NCI-H1694 (cell line): ENCODE measurements at places on chromosomes 11 and 22.

DNA sequence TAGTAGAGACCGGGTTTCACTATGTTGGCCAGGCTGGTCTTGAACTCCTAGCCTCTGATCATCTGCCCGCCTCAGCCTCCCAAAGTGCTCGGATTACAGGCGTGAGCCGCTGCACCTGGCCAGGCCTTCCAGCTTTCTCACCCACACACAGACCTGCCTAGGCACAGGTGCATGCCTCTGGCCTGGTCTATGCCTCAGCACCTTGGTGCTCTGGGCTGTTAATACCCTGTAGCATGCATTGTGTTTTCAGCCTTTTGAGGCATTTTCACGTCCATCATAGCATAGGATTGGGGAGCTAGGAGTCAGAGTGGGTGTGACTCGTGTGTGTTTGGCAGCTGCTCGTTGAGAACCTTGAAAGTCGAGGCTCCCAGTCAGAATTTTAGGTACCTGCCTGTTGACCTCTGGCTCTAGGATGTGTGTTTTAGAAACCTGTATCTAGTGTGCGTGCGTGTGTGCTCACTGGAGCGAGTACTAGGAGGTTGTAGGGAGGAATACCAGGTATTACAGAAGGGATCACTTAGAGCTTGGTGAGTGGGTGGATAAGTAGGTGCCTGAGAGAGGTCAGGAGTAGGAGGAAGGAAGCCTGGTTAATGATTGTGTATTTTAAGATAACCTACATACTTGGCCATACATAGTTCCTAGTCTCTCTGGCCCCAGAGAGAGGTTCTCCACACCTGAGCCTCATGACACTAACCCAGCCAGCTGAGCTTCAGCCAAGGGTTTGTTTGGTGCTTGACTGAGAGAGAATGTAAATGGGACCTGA, 20.0 kb downstream of the CRKL start:
- no peak for DNase-seq

GRCh38 chr11:75154646-75155569, 4.0 kb downstream of the SLCO2B1 start:
- DNase-seq: no peak

GRCh38 chr11:78649361-78650215, 74.9 kb upstream of the NARS2 start:
- DNase-seq: no peak

DNA sequence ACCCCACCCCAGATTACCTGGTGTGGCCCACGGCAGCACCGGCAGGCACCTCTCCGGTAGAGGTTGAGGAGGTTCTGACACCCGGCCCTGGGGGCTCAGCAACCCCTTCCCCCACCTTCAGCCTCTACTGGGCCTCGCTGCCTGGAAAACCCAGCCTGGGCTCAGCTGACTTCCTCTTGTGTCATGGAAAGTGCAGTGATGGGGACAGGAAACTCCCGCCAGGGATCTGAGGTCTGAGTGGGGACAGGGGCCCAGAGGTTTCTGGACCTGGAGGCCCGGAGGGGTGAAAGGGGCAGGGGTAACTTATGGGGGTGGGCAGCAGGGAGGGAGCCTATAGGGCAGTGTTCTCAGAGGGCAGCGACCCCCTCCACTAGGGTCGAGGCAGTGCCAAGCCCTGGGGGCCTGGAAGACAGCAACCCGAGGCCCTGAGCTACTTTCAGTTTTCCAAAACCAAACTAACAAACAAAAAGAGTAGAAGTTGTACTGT, 10.0 kb upstream of the CD5 start:
- no peak for DNase-seq

GRCh38 chr11:19938169-19938856, 222.0 kb downstream of the DBX1 start:
- peak; percentile 14 for DNase-seq

DNA sequence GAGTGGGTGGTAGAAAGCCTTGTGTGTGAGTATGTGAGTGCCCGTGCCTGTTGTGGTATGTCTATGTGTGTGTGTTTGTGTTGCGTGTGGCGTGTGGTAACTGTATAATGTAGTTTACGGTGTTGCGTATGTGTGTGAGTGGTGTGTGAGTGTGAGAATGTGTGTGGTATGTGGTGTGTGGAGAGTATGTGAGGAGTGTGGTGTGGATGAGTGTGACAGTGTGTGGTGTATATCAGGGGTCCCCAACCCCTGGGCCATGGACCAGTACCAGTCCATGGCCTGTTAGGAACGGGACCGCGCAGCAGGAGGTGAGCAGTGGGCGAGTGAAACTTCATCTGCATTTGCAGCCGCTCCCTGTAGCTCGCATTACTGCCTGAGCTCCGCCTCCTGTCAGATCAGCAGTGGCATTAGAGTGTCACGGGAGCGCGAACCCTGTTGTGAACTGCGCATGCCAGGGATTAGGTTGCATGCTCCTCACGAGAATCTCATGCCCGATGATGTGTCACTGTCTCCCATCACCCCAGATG, 5.7 kb downstream of the UPK3A start:
- no peak for DNase-seq

GRCh38 chr11:72378704-72379383, 55.5 kb downstream of the CLPB start:
- DNase-seq: no peak

DNA sequence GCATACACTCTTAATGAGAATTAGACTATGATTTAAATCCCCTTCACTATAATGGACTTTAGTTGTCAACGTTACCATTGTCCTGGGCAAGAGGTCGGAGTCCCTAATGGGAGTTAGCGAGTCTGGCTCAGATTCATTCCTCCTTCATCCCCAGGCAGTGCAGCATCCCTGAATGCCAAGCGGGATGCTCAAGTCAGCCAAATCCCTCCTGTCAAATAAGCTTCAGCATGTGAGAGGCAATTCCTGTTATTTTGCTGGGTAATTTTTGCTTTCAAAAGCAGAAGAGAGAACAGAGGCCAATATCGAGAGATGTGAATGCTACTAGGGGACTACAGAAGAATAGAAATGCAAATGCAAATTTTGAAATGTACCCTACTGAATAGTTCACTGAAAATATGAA, 186.2 kb downstream of the OPCML start:
- DNase-seq: no peak

DNA sequence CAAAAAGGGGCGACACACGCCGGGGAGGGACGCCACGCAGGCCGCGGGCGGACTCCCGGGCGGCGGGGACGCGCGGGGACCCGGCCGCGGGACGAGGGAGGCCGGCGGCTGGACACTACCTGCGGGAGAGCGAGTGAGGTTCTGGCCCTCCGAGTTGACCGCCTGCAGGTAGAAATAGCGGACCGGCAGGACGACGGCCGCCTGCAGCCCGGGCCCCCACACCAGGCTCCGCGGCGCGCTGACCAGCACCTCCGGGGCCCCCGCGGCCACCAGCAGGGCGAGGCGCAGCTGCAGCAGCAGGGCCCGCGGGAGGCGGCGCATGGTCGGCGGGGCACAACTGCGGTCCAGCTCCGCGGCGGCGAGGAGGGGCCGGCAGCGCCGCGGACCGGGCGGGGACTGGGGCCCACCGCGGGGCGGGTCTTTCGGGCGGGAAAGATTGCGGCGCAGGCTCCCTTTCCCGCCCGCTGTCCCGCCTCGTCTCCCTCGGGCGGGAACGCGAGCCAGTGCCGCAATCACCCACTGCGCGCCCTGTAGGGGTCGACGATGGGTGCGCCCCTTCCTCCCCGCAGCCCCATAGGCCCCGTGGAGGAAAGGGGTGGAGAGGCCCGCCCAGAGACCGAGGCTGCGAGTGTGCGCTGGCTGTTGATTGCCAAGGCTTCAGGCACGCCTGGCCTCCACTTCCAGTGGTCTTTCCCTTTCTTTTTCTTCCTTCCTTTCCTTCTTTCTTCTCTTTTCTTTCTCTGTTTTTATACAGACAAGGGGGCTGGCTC, at the start of gene POGLUT3:
Gene POGLUT3, minus strand, starts transcription at position 339 of the 770 bp plus-strand sequence. Its CDS starts 18 bp downstream, at position 321.
- no peak for DNase-seq
